ENCODE measurements at places on chromosomes 4 and X.

GRCh38 chr4:183631577-183632198 lies 27.3 kb downstream of the RWDD4 start:
- no peak for DNase-seq

- no peak for DNase-seq
These were observed 124.9 kb downstream of the FRMPD4 start for GRCh38 chrX:12263211-12263610.

DNA sequence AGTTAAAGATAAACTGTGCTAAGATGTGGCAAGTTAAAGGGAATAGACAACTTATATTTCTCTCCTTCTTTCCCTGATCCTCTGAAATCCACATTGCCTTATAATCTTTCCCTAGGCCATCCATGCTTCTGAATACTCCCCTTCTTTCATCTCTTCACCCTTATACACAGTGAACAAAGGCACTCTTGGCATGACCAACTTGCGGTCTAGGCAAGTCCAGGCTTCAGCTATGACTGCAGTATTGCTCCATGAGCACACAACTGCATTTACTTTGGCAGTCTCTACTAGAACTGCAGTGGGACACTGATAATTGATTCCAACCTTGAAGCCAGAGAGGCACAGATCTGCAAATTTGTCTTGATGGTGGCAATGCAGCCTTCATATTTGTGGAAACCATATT lies 24.2 kb upstream of the UBA6 start:
- DNase-seq: no peak

DNA sequence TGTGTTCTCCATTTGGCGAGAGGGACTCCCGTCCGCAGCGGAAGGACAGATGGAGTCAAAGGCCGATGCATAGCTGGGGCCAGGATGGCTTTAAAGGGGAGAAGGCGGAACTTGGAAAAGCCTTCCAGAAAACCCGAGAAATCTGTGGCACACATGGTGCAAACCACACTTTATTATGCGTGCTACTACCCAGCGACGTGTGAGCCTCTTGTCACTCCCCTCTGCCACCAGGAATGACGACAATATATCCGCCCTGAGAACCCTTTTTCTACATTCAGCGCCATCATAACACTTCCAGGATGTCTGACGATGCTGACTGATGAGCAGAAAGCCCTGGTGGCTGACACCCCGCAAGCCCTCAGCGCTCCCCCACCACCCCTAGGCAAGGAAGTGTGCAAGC lies 689 bp upstream of the DCHS2 start:
- DNase-seq: no peak

DNA sequence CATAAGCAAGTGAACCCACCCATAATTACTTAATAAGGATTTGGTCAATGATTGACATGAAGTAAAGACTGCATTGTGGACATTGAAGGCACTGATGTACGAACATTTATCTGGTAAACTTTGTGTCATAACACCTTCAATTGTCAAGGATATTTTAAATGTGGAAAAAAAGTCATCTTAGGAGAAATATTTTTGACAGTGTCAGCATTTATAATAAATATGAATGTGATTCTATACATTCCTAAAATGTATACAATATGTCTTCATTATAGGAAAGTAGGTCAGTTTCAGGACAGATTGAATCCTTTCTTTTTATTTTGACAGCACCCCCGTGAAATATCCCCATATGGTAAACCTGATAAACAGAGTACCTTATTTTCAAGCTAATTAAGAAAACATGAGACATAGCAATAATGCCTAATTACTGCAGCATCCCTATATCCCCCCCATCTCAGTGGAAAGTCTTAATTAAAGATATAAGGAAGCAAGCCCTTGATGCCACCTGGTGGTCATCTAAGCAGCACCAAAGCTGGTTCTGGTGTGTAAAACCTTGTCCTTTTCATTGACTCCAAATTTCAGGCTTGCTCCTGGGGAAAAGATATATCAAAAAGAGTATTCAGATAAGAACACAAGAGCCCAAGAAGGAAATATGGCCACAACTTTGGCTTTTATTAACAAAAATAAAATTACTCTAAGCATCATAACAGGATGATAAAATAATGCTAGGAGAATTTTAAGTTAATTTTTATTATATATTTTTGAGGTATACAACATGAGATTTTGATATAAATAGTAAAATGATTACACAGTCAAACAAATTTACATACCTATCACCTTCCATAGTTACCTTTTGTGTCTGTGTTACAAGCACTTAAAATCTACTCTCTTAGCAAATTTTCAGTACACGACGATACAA lies 379.7 kb downstream of the TLL1 start:
- no peak for DNase-seq

GRCh38 chrX:118396113-118396512 lies 50.2 kb downstream of the WDR44 start:
- DNase-seq: no peak

GRCh38 chrX:15146515-15146914 lies 123.4 kb downstream of the ASB9 start:
- no peak for DNase-seq

DNA sequence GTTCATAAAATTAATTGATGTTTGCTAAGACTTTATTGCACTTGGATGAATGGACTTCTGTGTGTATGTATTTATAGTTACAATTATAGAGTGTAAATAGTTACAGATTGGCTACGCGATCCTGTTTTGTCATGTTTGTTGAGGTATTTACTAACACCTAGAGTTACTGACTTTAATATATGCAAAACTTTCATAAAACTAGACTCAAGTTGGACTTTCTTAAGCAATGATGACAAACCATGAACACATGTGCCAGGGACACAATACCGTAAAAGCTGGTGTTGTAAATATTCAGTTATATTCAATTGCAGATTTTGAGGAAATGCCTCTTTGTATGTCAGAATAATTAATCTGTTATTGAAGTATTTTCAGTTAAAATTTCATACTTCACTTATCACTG lies 6.1 kb downstream of the GRIA2 start:
- DNase-seq: no peak

DNA sequence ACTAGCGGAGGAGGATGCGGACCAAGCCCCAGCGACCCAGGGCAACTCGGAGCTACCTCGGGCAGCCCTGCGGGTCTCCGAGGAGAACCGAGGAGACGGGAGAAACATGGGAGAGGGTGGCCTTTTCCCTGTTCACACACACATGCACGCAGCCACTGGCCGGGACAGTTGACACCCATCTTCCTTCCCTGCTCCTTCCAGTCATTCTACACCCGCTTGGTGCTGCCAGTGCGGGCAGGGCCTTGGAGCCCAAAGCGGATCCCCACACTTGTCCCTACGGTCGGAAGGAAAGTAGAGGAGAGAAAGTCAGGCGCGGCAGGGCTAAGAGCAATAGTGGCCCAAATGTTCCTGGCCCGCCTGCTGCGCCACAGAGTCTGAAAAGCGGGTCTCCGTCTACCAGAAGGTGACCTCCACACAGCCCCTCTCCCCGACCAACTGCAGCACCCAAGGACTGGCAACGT lies 1.1 kb upstream of the PPP3CA start:
- no peak for DNase-seq

DNA sequence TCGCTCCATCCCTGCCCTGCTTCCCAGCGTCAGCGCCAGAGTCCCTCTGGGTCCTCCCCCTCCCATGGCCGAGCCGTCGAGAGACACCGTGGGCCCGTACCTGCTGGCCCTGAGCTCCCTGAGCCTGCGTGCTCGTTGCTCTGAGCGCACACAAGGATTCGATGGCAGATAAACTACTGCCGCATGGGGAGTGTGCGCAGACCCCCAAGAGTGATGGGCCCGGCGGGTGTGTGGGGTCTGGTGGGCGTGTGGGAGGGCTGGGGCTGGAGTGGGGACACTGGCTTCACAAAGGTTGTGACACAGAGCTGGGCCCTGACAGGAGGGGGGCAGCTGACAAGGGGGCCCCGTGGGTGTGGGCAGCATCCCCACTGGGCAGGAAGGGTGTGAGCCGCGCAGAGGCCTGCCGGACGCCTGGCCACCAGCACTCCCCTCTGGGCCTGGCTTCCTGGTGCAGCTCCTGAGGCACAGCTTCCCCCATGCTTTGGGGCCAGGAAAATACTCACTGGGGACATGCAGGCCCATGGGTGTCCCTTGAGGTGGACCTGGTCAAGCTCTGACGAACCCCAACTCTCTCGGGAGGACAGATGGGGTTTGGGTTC lies 4.8 kb upstream of the RGS12 start:
- peak; percentile 53 for DNase-seq

- no peak for DNase-seq
These were observed 230.9 kb upstream of the GPC4 start for GRCh38 chrX:133645977-133646718.

- no peak for DNase-seq
These were observed 594.7 kb downstream of the SMARCA1 start for GRCh38 chrX:128928636-128929035.

DNA sequence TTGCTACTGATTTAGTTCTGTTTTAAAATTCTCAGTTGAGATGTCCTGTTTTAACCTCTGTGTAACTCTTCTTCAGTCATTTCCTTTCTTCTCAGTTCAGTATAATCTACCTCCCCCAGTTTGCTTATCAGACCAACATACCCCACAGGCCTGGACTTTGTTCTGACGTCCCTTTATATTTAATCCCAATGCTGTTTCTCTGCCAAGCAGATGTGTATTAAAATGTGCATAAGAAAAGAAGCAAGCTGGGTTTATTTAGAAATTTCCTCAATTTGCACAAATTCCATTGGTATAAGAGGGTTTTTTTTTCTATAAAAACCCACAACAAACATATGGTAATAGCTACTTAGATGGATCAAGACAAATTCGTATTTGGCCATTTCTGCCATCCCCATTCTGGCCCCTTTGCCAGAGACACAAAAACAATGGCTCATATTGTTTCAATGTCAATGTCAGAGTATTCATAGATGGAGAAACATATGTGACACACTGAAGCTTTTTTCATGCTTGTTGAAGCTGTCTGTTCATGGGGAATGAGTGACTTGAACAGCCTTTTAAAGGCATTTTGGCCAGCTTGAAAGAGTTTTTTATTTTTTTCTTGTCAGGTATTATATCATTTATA lies 24.5 kb downstream of the HCCS start:
- DNase-seq: no peak

DNA sequence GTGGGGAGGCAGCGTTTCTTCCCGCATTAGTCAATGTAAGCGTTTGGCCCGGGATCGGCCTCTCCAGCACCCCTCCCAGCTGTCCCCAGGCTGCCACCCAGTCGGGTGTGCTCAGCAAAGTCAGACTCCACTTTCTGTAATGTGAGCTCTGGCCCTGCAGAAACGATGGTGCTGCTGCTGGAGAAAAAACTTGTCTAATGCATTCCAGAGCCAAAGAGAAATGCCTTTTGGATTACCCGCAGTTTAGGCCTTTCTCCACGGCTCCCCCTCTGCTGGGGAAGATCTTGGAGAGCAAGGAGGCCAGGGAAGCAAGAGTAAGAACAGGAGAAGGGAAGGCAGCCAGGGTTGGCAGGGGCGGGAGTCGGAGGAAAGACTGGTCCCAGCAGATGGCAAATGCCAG lies 55.2 kb downstream of the ELF4 start:
- no peak for DNase-seq

GRCh38 chrX:14497184-14497666 lies 32.1 kb upstream of the GLRA2 start:
- DNase-seq: no peak

GRCh38 chrX:56764153-56764974 lies 35.3 kb downstream of the NBDY start:
- peak; percentile 85 for DNase-seq

All from sciatic nerve (tissue), 2 donors.